ENCODE measurements at places on chromosomes 5 and 9.

GRCh38 chr5:81925009-81925408 is 46.8 kb upstream of the ATG10 start:
- DNase-seq, result no peak

GRCh38 chr5:146799231-146799630 is 79.3 kb downstream of the PPP2R2B start:
- DNase-seq, result no peak

DNA sequence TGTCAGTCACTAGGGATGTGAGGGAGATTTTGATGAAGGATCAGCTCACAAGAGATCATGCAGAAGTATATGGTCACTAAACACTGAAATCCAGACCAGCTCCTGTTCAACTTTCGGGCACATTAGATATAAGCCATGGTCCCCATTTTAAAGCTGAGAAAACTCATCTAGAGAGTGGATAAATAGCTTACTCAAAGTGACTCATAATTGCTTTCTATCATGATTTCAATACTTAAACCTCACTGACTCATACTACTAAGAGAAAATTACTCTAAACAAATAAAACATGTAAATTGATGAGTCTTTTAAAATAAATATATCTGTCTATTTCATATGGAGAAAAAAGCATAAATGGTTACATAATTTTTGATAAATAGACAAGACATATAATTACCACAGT is 567.7 kb downstream of the TLR4 start:
- DNase-seq, result no peak

- peak; percentile 32 for DNase-seq
These were observed 17.7 kb upstream of the UBAC1 start for GRCh38 chr9:135978642-135979546.

- no peak for DNase-seq
These were observed 30.0 kb upstream of the COL15A1 start for GRCh38 chr9:98913705-98914104.

- DNase-seq, result no peak
These were observed 213.3 kb downstream of the PCSK1 start for GRCh38 chr5:96219580-96220281.
